ENCODE measurements at places on chromosomes 3 and 15.

- no peak for DNase-seq
These were observed 2.3 kb upstream of the SOX14 start for GRCh38 chr3:137761563-137762503.

DNA sequence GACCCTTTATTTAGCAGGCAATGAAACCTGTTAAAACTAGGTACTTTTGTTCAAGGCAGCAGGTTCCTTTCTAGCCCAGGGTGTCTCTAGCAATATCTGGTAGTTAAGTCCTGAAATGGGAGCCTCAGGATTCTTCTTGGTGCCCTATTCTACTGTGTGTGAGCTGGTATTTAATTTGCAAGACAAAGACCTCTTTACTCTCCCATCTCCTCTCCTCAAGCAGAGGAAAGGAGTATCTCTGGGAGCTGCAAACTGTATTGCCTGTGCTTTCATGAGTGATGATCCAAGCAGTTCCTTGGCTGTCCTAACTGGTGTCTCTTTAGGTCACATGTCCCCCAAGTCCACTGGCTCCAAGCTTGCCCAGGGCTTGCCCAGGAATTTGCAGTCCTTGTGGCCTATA is 188.2 kb downstream of the SI start:
- DNase-seq = no peak

DNA sequence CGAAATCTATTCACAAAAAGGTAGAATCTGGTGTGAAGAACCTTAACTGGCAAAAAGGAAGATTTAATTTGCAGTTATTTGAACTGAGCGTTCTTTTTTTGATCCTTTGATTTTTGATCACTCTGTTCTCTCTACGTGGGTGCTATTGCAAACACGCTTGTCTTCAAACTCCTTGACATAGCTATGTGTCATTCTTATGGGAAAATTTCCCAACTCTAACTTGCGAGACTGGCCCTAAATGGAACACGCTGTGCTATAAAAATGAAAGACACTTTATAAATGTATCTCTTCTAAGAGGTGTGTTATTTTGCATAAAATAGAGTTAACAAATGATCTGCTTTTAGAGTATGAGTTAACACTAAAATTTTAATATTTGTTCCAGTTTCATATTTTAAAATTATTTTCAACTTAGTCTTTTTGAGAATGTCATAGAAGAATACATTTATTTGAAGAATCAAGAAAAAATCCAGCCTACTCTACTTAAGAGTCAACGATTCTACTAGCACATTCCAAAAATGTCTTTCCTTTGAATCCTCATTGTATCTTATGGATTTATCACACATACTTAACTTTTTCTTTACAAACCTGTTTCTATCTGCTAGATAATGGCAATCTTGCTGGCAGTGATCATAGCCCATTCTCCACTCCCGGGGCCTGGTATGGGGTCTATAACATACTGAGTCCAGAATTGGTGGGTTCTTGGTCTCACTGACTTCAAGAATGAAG is 610.0 kb upstream of the TBL1XR1 start:
- DNase-seq = no peak

- peak; percentile 33 for DNase-seq
These were observed 42.2 kb downstream of the FOXP1 start for GRCh38 chr3:71541313-71541712.

DNA sequence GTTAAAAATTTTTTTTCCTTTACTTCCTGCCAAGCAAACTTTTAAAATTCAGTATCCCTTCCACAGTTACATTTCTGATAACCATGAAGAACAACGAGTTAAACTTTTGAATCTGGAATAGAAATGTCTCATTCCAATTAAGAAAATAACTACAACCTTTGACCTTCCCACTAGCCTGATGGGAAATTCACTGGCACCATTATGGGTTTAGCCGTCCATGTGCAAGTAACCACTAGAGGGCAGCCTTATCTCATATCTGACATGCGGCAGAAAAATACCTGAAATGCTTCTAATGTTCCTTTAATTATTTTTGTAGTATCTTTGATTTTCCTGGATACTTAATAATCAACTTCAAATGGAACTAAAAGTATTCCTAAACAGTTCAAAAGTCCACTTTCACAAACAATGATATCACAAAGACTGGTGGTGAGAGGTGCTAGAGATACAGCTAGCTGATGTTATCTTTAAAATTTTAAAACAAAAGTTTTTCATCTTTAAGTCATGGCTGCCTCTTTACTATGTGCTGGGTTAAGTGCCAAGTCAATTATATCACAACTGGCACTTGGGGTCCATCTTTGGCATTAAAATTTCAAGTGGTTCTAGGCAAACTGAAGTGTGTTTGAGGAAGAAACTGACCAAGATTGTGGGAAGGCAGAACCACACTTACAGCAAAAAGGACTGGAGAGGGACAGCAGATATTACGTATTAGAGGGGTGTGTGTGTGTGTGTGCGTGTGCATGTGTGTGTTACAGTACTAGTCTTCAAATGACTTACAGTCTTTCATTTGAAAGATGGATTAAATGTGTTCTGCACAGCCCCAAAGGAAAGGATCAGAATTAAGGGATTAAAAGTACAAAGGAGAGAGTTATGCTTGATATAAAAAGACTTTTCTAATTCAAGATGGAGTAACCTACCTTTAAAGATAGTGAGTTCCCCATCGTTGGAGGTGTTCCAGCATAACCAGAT is 107.1 kb upstream of the ICE2 start:
- peak; percentile 89 for DNase-seq

DNA sequence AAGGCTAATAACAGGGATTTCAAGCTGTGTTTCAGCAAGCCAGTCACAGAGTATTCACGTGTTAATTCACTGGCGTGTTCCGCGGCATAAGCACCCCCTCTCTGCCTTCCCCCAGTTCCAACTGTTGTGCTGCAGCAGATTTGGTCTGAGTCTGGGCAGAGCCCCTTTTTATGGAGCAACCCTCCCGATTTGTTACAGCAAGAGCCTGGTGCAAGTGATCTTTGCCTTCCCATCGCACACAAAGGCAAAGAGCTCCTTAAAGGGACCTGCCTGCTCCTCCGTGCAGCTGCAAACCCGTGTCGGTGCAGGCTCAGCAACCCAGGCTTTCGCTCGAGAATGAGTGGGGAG is 170.5 kb downstream of the KCNAB1 start:
- no peak for DNase-seq

DNA sequence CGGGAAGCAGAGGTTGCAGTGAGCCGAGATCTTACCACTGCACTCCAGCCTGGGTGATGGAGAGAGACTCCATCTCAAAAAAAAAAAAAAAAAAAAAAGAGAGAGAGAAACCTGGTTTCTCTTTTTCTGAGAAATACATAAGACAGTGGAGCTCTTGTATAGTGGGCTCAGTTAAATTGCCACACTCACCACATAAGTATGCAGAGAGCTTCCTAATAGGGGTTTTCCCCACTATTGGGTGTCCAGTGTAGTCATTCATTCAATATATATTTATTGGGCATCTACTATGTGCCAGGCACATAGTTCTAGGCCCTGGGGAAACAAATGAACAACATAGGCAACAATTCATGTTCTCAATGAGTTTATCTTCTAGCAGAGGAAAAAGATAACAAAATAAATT is 48.9 kb upstream of the FMN1 start:
- DNase-seq = no peak

- DNase-seq = peak; percentile 16
These were observed 20.2 kb upstream of the PARP14 start for GRCh38 chr3:122660297-122660974.

All from hematopoietic multipotent progenitor cell treated with erythropoietin and hydrocortisone succinate and interleukin-3 and kit ligand, for 4 days (in vitro differentiated cells).